Renal cortical epithelial cell (primary cell): ENCODE measurements at places on chromosomes 5 and 9. TPM values are rescaled to one million over a fixed set of nuclear protein-coding genes. Genes with fewer than 3 reads are reported as not detected.

Gene PCDHB2
- total RNA-seq: 1.6 and 10.1 TPM in 2 replicates

Gene NEUROG1
- not detected in 2 replicates for total RNA-seq

Gene RASGRF2
- total RNA-seq: 10.6 and 34.2 TPM in 2 replicates

Gene COL23A1
- total RNA-seq: 0.40 TPM in 1 of 2 replicates, not detected in the other

Gene CDH12
- not detected in 2 replicates for total RNA-seq

Gene SLC12A7
- 35.8 and 42.2 TPM in 2 replicates for total RNA-seq

Gene G3BP1
- 210 and 408 TPM in 2 replicates for total RNA-seq

Gene IL33
- 0.25 and 0.35 TPM in 2 replicates for total RNA-seq

Gene PTPN3
- total RNA-seq: 18.8 and 43.5 TPM in 2 replicates

Gene CACNA1B
- total RNA-seq: 0.05 TPM in 1 of 2 replicates, not detected in the other

Gene LCN1
- not detected in 2 replicates for total RNA-seq

Gene CDKN2A
- total RNA-seq: 25.0 and 36.3 TPM in 2 replicates

Gene PCDHA1
- 0.10 and 0.35 TPM in 2 replicates for total RNA-seq

Gene TLX3
- 0.35 TPM in 1 of 2 replicates, not detected in the other for total RNA-seq

Gene PCDHGB3
- total RNA-seq: 0.52 and 2.3 TPM in 2 replicates

Gene FCN1
- total RNA-seq: not detected in 2 replicates

Gene TCF7
- total RNA-seq: 1.0 and 2.0 TPM in 2 replicates

Gene LHX3
- not detected in 2 replicates for total RNA-seq

Gene ESM1
- 0.05 TPM in 1 of 2 replicates, not detected in the other for total RNA-seq

Gene SCGB3A2
- not detected in 2 replicates for total RNA-seq

Gene HSD17B3
- total RNA-seq: 0.10 TPM in 1 of 2 replicates, not detected in the other

Gene JMY
- 8.3 and 35.5 TPM in 2 replicates for total RNA-seq

Gene ZNF608
- total RNA-seq: 59.6 and 116 TPM in 2 replicates

Gene BNC2
- 9.0 and 22.4 TPM in 2 replicates for total RNA-seq

Gene UBTD2
- total RNA-seq: 50.2 and 54.0 TPM in 2 replicates

Gene PCDHGB5
- total RNA-seq: 9.4 and 17.8 TPM in 2 replicates

Gene SV2C
- total RNA-seq: not detected in 2 replicates

Gene POLE3
- total RNA-seq: 36.1 and 53.0 TPM in 2 replicates

Gene TMEM215
- total RNA-seq: not detected in 2 replicates

Gene PAEP
- total RNA-seq: not detected in 2 replicates

Gene TAS2R1
- not detected in 2 replicates for total RNA-seq

Gene MOB3B
- total RNA-seq: 0.87 and 1.4 TPM in 2 replicates

Gene CTXN3
- not detected in 2 replicates for total RNA-seq

Gene ADGRD2
- not detected in 2 replicates for total RNA-seq

Gene ADAMTS19
- 0.30 TPM in 1 of 2 replicates, not detected in the other for total RNA-seq

Gene ALDOB
- total RNA-seq: not detected in 2 replicates

Gene EIF4EBP3
- total RNA-seq: 0.17 and 0.80 TPM in 2 replicates

Gene TXNDC8
- not detected in 2 replicates for total RNA-seq

Gene GGTA1
- not detected in 2 replicates for total RNA-seq

Gene QRFP
- total RNA-seq: not detected in 2 replicates

Gene MARVELD2
- 22.9 and 26.6 TPM in 2 replicates for total RNA-seq

Gene PCDHB10
- 0.35 and 0.85 TPM in 2 replicates for total RNA-seq

Gene PTCD2
- total RNA-seq: 6.9 and 9.4 TPM in 2 replicates

Gene FGF10
- not detected in 2 replicates for total RNA-seq

Gene C9
- total RNA-seq: 0.20 TPM in 1 of 2 replicates, not detected in the other

Gene IRX4
- not detected in 2 replicates for total RNA-seq
